ENCODE measurements at places on chromosomes 1 and 21.

- DNase-seq: peak; percentile 44
Measured at GRCh38 chr1:113758631-113759332, 504 bp downstream of the PHTF1 start.

- DNase-seq: peak; percentile 96
Measured at GRCh38 chr1:228457396-228458176, 29.6 kb upstream of the RNF187 start.

DNA sequence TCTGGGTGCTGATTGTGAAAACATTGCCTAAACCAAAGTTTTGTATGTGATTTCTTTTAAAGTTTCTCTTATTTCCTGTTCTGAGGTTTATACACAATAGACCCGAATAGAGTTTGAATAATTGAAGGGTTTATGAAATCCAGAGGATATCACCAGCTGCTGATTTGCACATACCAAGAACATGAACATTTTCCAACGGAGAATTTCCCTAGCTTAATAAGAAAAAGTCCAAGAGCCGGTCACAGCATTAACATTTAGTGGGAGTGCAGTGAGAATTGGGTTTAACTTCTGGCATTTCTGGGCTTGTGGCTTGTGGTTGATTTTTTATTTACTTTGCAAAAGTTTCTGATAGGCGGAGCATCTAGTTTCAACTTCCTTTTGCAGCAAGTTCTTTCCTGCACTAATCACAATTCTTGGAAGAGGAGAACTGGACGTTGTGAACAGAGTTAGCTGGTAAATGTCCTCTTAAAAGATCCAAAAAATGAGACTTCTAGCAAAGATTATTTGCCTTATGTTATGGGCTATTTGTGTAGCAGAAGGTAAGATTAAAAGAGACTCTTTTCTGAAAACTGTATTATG is at the start of gene CFH:
Gene CFH, plus strand, starts transcription at position 407 of the 579 bp plus-strand sequence. Its CDS starts 75 bp downstream, at position 482.
- no peak for DNase-seq

- DNase-seq: no peak
Measured at GRCh38 chr1:202871367-202871766, 17.6 kb downstream of the RABIF start.

GRCh38 chr1:182998482-182998881 is 24.7 kb upstream of the LAMC1 start:
- DNase-seq: no peak

- no peak for DNase-seq
Measured at GRCh38 chr1:230395932-230396331, 30.2 kb downstream of the PGBD5 start.

- DNase-seq: no peak
Measured at GRCh38 chr21:32956061-32956656, 69.6 kb upstream of the OLIG2 start.

DNA sequence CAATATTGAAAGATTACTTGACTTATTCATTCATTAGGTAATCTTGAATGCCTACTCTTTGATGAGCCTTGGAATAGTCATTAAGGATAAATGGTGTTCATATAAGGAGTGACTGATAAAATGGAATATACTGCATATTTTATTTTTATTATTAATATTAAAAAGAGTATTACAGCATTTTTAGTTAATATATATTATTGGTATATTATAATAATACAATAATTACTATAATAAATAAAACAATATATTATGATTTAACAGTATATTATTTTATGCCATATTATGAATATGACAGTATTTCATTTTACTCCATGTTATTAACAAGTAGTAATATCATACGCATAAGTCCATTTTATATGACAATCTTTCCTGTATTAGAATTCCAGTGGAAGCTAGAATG is 490.8 kb upstream of the NFIA start:
- no peak for DNase-seq

DNA sequence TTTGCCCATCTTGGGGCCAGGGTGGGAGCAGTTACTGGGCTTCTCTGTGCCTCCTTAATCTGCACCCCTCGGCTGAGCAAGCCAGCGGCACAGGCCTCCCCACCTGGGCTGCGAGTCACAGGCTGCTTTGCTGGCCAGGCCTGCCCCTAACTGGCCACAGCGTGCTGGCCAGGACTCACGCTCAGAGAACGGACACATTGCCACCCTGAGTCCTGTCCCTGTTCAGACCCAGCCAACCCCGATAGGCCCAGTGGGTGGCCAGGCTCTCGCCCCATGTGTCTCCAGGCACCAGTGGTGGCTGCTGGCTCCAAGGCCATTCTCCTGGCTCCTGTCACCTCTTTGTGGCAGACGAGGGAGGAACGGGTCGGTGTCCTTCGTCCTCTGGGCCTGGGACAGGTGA is 61.3 kb downstream of the MORN1 start:
- DNase-seq: no peak

DNA sequence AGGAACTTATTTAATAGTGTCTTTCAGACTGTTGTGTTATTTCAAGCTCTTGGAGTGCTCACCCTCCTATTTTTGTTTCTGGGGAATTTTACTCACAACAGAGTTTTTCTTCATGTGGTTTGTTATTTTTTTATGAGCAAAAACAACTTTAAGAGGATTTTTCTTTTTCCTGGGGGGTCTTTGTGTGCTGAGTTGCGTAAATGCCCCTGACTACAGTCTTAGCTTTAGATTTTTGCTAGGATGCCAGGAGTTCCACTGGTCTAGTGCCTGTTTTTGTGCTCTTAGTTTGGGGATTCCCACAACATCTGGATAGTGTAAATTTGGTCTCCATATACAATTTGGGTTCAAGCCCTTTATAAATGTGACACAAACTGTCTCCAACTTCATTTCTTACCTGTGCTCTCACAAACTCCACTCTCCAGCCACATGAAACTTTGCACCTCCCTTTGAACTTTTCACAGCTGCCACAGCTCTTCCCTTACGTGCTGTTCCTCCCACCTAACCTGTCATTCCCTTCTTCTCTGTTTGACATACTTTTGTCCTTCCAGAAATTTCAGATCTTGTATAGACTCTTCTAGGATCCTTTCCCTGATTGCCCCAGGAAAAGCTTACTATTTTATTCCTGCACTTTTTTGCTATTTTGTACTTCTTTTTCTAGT is 180.2 kb downstream of the CRB1 start:
- no peak for DNase-seq

- no peak for DNase-seq
Measured at GRCh38 chr1:38860454-38860795, 853 bp upstream of the RRAGC start.

DNA sequence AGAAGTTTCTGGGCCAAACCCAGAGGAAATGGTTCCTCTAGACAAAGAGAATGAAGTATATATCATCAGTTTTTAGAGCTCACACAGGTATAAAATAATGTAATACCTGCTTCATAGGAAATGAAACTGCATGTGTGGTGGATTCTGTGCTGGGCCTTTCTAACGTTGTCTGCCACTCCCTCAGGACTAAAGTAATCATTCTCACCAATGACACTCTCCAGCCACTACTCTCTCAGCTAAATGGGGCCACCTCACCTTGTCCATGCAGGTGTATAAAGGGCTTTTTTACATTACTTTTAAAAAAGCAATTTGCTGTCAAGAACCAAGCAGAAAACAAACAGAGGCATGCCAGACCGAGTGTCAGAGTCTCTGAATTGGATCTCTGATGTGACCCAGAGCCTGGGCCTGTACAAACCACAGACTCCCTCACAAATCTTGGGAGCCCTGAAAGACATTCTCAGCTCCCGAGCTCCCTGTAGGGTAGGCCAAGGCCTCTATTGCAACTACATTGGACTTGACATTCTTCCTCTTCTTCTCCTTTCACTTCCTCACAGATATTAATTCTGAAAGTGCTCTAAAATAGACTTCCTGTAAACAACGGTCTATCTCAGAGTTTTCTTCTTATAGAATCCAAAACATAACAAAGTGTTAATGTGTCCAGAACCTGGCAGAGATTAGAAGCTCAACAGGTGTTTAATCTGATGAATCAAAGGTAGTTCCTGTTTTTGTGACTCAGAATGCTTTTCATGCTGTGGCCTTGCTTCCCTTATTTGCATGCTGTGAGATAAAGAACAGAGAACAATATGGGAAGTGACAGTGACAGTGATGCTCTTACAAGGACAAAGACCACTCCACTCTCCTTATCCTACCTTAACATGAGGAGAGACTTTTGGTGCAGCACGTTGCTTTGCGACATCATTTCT is 8.6 kb downstream of the AIM2 start:
- DNase-seq: peak; percentile 42

- DNase-seq: no peak
Measured at GRCh38 chr1:165443539-165444311, 1.2 kb downstream of the RXRG start.

GRCh38 chr1:47624531-47624930 is 186.7 kb downstream of the FOXD2 start:
- DNase-seq: no peak

GRCh38 chr1:56313560-56313959 is 265.8 kb downstream of the PLPP3 start:
- no peak for DNase-seq

DNA sequence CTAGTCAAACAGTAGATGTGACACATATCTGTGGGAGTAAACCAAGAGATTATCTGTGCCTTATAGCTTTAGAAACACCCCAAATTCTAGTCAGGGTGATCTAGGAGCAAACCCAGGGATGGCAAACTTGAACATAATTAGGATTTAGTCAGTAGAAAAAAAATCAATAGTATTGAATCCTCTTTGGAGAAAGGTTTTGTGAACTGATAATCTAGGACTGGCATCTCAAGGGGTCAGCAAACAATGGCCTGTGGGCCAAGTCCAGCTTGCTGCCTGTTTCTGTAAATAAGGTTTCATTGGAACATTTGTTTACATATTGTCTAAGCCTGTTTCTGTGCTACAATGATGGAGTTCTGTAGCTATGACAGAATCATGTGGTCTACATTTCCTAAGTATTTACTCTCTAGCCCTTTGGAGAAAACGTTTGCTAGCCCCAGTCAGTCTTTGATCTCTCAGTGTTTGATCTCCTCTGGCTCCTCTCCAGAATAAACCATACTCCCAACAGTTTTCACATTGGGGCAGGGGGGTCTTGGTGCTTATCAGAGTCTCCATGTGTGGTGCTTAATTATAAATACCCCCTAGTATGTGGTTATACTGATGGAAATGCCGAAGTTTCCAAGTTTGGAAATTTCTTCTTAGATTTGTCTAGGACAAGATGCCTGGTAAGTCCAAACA is 385.8 kb downstream of the NTNG1 start:
- no peak for DNase-seq

- DNase-seq: no peak
Measured at GRCh38 chr1:51070640-51071039, 31.4 kb upstream of the C1orf185 start.

GRCh38 chr1:15489052-15489736 is 13.3 kb downstream of the CELA2B start:
- DNase-seq: no peak

DNA sequence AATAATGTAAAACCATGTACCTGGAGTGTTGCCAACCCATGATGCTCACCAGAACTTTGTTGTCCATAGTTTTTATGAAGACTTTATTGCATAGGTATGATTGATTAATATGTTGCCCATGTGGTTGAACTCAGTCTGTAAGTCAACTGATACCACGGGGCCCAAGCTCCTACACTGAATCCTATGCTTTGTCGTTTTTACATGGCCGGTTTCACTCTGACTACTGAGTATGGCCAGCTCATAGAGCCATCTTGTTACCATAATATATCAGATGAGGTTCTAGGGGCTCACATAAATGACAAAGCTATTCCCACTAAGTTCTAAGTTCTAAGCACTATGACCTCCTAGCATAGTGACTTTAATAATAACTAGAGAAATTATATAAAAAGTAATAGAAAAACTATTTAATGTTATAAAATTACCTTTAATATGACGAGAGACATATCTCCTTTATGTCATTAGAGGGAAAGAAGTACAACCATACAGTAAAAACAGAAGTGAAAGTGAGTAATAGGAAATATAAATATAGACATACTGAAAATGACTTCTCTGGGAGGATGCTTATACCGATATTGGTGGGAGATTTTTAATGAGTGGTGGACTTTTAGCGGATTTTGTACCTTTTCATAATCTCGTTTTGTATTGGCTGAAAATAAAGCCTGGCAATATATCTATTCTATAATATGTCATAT is 983.4 kb upstream of the PRMT6 start:
- no peak for DNase-seq

GRCh38 chr1:157925419-157926166 is 67.9 kb upstream of the KIRREL1 start:
- no peak for DNase-seq

DNA sequence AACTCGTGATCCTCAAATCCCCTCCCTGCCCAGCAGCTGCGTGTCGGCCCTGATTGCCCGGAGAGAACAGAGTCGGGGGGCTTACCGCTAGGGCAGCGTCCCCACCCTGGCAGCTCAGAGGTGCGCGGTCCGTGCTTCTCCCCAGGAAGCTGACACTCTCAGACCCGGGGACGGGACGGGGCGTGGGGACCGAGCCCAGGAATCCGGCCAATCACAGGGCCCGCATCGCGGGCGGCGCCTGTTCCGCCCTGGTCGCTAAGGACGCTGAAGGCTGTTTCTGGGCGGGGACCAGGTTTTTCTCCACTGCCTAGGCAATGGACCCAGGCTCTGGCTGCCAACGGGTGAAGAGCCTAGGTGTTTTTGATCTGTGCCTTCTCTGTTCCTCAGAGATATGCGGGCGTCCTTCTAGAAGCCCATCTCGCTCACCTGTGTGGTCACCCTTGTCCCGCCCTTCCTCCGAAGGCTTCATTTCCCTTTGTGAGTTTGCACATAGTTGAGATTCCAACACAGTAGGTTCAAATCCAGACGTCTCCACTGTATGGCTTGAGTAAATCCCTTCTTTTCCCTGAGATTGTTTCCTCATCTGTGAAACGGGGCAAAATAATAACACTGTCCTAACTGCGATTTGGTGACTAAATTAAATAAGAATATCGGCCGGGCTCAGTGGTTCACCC is at the start of gene C1orf87:
Gene C1orf87, minus strand, starts transcription at position 166 of the 674 bp plus-strand sequence. CDS start 1,127 bp downstream, outside the sequence.
- DNase-seq: no peak

Data from GDM1 (cell line).